Omental fat pad (tissue), 4 donors: ENCODE measurements at places on chromosomes 5 and 9.

DNA sequence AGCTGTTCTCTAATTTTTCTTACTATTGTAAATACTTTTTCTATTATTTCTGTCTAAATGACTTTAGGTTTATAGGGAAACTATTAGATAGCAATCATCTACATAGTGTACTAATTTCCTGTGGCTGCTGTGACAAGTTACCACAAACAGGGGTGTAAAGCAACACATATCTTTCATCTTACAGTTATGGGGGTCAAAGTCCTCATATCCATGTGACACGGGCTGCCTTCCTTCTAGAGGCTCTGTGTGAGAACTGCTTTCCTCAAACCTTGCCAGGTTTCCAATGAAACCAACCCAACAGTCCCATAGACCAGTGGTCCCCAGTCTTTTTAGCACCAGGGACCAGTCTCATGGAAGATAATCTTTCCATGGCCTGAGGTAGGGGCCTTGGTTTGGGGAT lies 189.1 kb downstream of the ROR2 start:
- no peak for DNase-seq

GRCh38 chr5:95715799-95716461 lies 15.2 kb upstream of the RHOBTB3 start:
- no peak for DNase-seq

DNA sequence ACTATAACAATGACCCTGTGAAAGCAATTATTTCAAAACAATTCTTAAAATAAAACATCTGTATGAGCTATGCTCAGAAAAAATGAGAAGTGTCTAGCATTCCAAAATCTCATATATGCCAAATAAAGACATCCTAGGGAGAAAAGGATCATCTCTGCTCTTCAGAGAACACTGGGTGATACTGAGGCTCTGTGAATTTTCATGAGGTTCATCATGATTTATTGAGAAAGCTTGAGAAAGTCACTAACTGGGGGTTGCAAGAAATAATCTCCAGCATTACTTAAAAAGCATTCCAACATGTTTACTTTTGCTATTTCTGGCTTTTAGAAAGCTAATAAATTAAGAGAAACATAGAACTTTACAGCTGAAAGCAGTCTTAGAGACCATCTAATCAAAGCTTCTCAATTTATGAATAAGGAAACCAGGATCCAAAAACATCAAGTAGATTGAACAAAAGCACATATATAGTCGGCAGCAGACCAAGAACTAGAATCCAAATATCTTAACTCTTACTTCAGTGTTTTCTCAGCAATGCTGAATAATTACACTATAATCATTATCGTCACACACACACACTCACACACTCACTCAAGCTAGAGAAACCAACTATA lies 372.8 kb downstream of the NR2F1-AS1 start:
- DNase-seq, result no peak

- DNase-seq, result no peak
These were observed 172.8 kb upstream of the PLCXD3 start for GRCh38 chr5:41683181-41683580.

- DNase-seq, result no peak
These were observed 22.9 kb upstream of the ADAM19 start for GRCh38 chr5:157598350-157598936.

DNA sequence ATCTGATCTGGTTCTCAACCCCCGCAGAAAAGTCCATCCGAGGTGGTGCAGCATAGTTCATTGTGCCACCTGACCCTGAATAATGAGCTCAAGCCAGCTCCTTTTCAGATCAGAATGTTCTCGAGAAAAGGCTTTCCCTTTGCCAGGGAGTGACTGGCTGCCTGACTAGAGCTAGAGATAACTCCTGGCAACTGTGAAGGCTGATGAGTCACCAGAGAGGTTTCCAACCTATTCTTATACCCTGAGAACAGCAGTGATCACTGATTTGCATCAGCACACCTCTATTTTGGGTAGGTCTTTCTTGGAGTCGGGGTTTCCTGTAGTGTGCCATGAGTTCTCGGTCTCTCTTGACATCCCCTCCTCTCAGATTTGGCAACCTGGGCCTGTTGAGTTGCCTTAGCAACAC lies 127.9 kb downstream of the PIK3R1 start:
- peak; percentile 24 for DNase-seq

GRCh38 chr9:33442125-33442524 lies 5.3 kb downstream of the AQP3 start:
- no peak for DNase-seq

DNA sequence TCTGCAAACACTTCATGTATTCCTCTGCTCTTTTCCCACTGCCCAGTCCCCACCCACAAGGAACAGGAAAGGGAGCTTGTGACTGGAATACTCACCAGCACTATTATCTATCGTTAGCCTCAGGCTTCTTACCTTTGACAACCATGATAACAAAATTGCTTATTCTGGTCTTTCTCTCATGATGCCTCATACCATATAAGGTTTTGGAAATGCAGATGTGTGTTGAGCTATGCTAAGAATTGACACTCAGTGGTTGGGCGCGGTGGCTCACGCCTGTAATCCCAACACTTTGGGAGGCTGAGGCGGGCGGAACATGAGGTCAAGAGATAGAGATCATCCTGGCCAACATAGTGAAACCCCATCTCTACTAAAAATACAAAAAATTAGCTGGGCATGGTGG lies 25.4 kb downstream of the SOX30 start:
- no peak for DNase-seq

GRCh38 chr5:123528878-123529277 lies 16.9 kb downstream of the CSNK1G3 start:
- no peak for DNase-seq

DNA sequence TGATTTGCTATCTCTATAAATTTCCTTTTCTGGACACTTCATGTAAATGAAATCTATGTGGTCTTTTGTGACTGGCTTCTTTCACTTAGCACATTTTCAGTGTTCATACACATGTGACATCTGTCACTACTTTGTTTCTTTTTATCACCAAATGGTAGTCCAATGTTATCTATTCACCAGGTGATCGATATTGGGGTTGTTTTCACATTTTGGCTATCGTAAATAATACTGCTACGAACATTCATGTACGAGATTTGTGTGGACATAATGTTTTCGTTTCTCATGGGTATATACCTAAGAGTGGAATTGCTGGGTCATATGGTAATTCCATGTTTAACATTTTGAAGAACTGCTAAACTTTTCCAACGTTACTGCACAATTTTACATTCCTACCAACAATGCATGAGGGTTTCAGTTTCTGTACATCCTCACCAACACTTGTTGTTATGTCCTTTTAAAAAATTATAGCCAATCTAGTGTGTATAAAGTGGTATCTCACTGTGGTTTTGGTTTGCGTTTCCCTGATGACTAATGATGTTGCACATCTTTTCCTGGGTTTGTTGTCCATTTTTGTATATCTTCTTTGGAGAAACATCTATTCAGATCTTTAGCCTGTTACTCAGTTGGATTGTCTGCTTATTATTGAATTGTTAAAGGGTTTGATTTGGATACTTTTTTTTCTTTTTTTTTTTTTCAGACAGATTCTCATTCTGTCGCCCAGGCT lies 263.0 kb downstream of the PDZD2 start:
- DNase-seq, result no peak

- DNase-seq, result no peak
These were observed 1.1 kb downstream of the SRD5A1 start for GRCh38 chr5:6634306-6634705.

DNA sequence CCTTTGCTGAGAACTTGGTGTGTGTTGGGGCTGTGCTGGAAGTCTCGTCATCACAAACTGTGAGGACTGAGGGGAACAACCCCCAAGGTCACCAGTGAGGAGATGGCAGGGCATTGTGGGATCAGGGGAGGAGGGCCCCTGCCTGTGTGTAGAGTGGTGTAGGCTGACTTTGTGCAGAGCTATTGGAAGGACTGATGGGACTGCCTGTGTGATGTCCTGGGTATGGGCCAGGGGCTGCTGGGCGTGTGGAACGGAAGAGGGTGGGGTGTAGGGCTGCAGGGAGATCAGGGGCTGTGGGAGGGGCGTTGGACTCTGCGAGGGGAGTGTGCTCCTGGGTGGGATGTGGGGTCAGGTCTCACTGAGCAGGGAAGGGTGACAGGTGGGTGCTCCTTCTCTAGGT lies 3.6 kb downstream of the WNK2 start:
- no peak for DNase-seq

DNA sequence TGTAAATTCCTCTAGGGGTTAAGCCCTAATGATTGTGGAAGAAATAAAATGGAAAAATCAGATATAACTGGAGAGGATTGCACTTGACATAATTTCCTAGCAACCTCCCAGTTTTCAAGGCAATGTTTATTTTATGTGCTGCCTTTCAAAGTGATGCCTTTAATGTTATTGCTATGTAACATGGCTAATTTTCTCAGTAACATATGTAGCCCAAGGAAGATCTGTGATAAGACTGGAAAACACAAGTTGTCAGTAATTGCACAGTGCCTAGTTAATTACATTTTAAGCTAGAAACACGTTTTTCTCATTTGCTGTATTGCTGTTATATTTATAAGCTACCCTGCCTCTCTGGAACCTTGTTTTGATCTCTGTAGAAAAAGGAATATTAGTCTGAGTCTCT lies 49.2 kb upstream of the KCNN2 start:
- DNase-seq, result no peak

- DNase-seq, result no peak
These were observed 257.9 kb upstream of the ADRA1B start for GRCh38 chr5:159658266-159658925.

DNA sequence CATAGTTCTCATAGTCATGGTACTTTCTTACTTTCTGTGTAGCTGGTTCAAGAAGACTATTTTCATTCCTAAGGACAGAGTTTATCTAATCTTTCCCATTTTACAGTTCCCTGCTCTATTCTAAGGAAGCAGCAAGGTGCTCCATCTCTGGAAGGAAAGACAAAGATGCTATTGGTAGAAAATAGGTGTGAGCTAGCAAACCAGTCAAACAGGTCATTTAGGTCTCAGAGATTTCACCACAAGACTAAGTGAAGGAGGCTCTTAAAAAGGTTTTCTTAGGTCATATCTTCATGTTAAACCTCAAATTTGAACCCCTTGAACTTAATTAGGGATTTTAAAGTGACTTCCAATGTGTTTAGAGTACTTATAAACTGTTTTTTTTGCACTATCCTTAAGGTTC lies 62.6 kb downstream of the ADAMTSL1 start:
- DNase-seq, result no peak

GRCh38 chr9:13899924-13900323 lies 414.0 kb downstream of the NFIB start:
- no peak for DNase-seq

GRCh38 chr5:167155387-167156005 lies 1135.9 kb upstream of the WWC1 start:
- DNase-seq, result no peak

DNA sequence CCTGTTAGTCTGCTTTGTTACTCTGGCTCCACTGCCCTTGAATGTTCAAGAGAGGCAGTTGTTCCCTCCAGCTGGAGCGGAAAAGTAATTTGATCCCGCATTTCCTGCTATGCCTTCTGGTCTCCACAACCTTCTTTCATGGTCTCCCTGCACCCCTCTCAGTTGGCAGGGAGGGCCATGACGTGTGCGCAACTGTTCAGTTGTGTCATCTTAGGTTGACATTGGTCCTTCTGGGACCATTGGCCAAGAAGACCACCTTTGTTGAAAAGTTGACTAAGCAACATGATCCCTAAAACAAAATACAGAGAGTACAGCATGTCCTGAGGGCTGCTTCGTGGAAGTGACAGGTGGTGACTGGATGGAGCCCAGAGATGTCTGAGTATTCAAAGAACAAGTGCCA lies 192.5 kb upstream of the TUT7 start:
- DNase-seq, result no peak

- no peak for DNase-seq
These were observed 13.5 kb upstream of the HOMER1 start for GRCh38 chr5:79527431-79527830.

GRCh38 chr5:157718519-157718918 lies 12.7 kb upstream of the THG1L start:
- no peak for DNase-seq

DNA sequence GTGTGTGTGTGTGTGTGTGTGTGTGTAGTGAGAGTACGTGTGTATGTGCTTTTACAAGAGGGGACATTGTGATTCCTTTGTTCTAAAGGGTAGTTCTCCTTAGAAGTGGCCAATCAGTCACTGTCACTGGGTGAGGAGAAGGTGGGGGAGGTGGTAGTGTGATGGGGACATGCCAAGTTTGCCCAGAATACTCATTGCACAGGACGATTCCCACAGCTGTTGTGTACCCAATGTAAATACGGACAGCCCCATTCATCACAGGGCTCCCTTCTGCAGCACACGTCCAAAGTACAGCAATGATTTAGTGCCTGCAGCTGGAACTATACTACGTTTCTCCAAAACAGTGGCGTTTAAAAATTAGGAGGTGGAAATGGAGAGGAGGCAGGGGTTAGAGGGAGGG lies 287.8 kb downstream of the TLR4 start:
- no peak for DNase-seq

- DNase-seq, result no peak
These were observed 316.3 kb downstream of the EBF1 start for GRCh38 chr5:158783382-158783781.

DNA sequence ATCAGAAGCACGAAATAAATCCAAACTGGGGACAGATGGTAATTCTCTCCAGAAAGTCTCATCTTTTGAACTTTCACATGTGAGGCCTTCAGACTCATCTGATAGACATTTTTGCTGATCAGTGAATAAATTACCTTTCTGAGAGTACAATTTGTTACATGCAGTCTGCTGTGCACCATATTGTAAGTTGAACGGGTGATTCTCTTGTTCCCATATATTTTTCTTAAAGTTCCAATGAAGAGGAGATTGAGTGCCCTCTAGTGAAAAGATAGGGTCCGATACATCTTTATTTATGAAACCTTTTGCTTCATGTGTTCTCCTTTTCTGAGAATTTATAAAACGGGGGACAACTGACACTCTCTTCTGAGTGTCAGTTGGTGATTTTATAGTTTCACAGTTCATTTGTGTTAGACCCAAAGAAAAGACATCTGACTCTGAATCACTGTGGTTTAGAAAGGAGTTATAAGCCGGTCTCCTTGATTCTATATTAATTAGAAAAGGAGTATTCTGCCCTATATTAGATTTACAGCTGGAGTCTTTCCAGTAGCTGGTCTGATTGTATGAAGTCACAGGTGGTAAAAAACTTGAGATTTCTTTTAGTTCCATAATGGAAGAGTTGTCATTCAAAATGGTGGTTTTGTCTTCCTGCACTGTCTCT lies 30.4 kb downstream of the GNG10 start:
- DNase-seq, result no peak

- DNase-seq, result no peak
These were observed 321.3 kb downstream of the EPB41L4A start for GRCh38 chr5:112097768-112098167.

DNA sequence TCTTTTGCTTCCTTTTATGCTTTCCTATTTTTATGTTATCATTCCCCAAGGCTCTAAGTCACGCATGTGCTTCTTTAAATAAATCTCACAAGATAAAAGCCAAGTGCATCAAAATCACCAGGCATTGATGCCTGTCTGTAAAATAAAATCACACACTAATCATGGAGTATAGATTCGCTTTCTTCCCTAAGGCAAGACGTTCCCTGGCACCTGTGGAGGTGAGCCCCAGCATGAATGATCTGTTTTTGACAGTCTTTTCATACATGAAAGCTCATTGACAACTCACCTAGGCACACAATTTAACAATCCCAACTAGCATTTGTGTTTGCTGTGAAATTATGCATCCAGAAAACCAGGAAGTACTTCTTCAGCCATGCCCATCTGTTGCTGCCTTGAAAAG lies 146.9 kb upstream of the DMAC1 start:
- DNase-seq, result no peak

- DNase-seq, result no peak
These were observed 56.1 kb downstream of the KIAA1958 start for GRCh38 chr9:112542593-112543292.

- DNase-seq, result no peak
These were observed 186.7 kb upstream of the RASA1 start for GRCh38 chr5:87081016-87081415.
